ENCODE measurements at places on chromosomes 2 and 18.

DNA sequence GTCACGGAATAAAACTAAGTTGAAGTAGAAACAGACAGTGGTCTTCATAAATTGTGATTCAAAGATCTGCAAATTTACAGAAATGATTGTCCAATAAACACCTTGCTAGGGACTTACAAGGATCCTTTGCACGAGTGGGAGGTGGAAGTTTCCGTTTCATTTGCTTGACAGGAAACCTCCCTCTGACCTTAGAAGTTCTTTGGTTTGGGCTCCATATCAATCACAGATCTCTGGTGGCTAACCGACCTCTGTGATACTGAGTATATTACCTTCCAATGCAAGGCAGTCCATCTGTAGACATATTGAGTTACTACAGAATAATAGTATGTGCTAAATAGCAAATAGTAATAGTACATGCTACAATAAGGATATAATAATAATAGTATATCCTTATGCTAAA lies 33.7 kb upstream of the RNF152 start:
- no peak for DNase-seq

GRCh38 chr2:170505631-170506275 lies 209.4 kb upstream of the SP5 start:
- DNase-seq: no peak

- DNase-seq: peak; percentile 54
Observed at GRCh38 chr2:86274265-86274917, 63.0 kb downstream of the REEP1 start.

DNA sequence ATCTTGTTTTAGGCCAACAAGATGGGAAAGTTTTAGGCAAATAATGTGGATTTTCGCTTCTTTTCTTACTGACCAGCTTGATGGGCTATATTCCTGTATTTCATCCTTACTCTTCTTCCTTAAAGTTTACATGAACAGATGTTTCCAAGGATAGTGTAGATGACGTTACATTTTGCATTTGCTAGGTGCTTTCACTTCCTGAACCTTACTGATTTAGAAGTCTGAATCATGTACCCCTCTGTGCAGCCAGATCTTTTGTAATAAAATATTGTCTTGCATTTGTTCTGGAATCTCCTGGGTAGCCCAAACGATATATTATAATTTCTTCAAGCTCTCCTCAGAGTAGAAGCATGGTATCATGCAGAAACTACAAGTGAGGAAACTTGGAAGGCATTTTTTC lies 93.4 kb downstream of the CALCRL start:
- DNase-seq: no peak

- DNase-seq: no peak
Observed at GRCh38 chr2:41727711-41728110, 320.1 kb upstream of the PKDCC start.

GRCh38 chr2:109654326-109655050 lies 40.3 kb downstream of the SOWAHC start:
- DNase-seq: no peak

DNA sequence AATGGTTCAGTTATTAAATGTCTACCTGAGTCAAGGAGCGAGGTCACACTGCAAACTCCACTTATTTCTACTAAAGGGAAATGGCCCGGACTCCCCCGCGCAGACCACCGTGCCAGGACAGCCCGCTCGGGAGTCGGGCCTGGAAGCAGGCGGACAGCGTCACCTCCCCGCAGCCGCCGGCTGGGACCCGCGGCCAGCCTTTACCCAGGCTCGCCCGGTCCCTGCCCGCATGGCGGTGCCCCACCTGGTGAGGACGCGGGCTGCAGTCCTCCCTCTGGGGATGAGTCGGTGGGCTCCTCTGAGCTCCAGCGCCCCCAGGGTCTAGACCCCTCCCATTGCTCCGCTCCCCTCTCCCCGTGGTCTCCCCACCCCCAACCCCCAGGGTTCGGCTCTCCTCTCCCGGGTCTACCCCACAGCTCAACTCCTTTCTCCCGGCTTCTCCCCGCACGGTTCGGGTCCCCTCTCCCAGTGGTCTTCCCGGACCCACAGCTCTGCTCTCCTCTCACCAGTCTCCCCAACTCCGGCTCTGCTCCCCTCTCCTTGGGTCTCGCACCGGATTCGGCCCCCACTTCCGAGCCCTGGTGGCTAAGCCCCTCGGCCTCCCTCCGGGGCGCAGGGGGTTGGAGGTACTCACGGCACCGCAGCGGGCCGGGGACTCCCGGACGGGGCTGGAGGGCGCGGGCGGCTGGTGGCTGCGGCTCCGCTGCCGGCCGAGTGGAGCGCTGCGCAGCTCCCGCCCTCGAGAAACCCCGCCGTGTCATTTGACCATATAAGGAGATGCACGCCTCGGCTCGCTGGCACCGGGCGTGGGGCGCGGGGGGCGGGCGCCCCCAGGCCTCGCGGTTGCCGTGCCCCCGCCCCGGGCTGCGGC lies at the start of gene FHL2:
FHL2 (minus strand) TSS at position 716 of the 871 bp plus-strand sequence. CDS start 12,535 bp downstream, outside the sequence.
- peak; percentile 87 for DNase-seq

DNA sequence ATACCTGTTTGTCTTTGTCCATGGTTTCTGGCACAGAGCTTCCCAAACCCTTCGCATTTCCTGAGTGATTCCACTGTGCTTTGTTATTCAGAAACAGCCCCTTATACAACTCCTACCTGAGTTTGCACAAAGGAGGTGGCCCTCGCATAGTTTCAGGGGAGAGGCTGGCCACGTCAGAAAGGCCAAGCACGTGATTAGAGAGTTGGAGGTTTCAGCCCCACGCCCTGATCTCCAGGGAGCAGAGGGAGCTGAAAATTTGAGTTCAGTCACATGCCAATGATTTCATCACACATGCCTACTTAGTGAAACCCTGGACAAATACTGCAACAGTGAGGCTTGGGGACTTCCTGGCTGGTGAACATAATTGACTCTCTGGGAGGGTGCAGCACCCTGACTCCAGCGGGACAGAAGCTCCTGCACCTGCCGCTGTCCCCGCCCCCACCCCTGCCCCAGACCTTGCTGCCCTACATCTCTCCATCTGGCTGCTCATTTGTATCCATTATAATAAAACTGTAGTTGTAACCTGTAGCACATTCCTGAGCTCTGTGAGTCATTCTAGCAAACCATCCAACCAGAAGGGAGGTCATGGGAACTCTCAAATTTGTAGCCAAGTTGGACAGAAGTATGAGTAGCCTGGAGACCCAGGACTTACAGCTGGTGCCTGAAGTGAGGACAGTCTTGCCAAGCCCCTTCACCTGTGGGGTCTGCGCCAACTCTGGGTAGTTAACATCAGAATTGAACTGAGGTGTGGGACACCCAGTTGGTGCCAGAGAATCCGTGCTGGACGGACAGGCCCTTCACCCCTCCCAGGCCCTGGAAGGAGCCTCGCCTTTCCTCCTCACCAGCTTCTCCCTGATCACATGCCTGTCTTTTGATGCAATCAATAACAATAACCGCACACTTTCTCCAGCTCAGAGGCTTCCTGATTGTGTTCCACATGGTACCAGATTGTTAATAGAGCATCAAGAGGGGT lies 224.3 kb downstream of the ANAPC1 start:
- peak; percentile 84 for DNase-seq

GRCh38 chr2:152730591-152731333 lies 12.3 kb downstream of the ARL6IP6 start:
- no peak for DNase-seq

- DNase-seq: no peak
Observed at GRCh38 chr2:176763851-176764404, 448.7 kb upstream of the HNRNPA3 start.

DNA sequence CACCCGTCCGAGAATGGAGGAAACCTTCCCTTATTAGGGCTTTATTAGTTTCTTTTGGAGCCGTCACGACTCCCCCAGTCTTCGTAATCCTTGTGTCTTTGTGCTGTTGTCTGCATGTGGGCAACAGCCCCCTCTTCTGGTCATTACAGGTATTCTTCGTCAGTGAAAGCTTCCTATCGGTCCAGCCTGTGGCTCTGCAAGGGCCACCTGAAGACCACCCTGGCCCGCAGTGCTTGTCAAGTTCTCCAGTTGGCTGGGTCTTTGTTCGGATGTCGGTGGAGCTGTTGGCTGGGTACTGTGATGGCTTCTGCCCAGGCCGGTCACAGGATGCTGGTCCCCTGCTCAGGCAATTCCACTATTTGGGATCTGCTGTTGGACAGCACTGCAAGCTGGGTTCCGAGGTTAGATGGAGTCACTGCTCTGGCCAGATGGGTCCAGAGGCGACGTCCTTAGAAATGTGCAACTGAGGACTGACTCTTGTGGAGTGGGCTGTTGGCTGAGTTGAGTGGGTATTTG lies 19.2 kb downstream of the E2F6 start:
- peak; percentile 72 for DNase-seq

- DNase-seq: no peak
Observed at GRCh38 chr2:40543381-40543780, 91.5 kb upstream of the SLC8A1 start.

GRCh38 chr2:25699216-25699615 lies 25.8 kb upstream of the DTNB start:
- DNase-seq: no peak

GRCh38 chr2:220916931-220917330 lies 655.2 kb downstream of the EPHA4 start:
- DNase-seq: no peak

DNA sequence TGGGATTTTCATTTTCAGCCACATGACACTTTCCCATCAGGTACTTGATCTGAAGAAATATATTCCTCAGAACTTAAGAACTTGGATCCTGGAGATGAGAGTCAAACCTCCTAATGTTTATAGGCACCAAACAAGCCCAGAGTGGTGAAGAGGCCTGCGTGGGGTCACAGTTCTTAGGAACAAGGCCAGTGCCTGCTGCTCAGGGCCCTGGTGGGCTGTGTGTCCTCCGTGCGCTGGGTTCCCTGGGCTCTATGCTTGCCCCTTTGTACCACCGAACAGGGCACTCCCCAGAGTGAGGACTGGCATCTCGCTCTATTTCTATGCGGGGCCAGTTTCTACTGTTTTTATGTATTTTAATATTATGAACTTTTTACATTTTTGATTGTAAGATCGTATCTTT lies 76.0 kb upstream of the RBM44 start:
- no peak for DNase-seq

DNA sequence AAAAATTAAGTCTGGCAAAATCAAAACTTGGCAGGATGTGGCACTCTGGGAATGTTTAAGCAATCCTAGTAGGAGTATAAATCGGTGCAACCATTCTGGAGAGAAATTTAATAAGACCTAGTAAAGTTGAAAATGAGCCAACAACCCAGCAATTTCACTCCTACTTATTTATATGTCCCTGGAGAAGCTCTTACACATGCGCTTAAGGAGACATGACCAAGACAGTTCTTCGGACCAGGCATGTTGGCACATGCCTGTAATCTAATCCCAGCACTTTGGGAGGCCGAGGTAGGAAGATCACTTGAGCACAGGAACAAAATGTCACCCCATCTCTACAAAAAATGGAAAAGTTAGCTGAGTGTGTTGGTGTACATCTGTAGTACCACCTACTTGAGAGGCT lies 374.6 kb upstream of the LYPD1 start:
- no peak for DNase-seq

- DNase-seq: peak; percentile 18
Observed at GRCh38 chr2:63735931-63736330, 105.8 kb upstream of the UGP2 start.

GRCh38 chr2:119550856-119551255 lies 6.6 kb downstream of the CFAP221 start:
- no peak for DNase-seq

DNA sequence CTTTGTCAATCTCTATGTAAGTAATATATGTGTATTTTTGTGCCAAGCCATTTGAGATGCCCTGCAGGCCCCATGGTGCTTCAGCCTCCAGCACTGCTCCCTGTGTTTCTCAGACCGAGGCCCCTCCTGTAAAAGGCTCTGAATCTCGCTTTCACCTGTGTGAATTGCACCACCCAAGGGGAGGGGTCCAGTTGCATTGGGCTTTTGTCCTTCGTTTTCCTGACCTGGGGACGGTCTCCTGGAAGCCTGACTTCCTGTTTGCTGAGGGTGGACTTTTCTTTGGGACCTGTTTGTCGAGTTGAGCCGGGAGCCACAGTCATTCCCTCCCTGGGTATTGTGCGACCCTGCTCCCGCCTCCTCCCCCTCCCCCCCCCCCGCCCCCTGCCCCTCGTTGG lies 48.9 kb downstream of the AGAP1 start:
- DNase-seq: no peak

GRCh38 chr2:80737047-80737446 lies 432.5 kb upstream of the LRRTM1 start:
- DNase-seq: no peak

GRCh38 chr2:211114826-211115455 lies 558.5 kb downstream of the CPS1 start:
- DNase-seq: no peak

DNA sequence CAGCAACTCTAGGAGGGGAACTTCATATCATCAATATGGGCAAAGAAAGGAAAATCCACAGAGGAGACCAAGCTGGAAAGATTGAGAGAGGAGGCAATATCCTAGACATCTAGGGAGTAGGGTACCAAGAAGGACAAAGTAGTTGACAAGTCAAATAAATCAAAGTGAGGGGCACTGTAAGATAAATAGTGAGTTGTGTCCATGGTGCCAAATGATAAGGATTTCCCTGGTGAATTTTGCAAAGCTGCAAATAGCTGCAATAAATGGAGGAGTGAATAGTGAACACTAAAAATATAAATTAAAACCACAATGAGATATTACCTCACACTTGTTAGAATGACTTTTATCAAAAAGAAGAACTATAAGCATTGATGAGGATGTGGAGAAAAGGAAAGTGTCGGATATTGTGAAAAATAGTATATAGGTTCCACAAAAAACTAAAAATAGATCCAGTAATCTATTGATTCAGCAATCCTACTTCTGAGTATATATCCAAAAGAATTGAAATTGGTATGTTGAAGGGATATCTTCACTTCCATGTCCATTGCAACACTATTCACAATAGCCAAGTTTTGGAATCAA lies 258.2 kb upstream of the FN1 start:
- DNase-seq: no peak

- peak; percentile 24 for DNase-seq
Observed at GRCh38 chr18:12038082-12038638, 55.5 kb upstream of the ANKRD62 start.

DNA sequence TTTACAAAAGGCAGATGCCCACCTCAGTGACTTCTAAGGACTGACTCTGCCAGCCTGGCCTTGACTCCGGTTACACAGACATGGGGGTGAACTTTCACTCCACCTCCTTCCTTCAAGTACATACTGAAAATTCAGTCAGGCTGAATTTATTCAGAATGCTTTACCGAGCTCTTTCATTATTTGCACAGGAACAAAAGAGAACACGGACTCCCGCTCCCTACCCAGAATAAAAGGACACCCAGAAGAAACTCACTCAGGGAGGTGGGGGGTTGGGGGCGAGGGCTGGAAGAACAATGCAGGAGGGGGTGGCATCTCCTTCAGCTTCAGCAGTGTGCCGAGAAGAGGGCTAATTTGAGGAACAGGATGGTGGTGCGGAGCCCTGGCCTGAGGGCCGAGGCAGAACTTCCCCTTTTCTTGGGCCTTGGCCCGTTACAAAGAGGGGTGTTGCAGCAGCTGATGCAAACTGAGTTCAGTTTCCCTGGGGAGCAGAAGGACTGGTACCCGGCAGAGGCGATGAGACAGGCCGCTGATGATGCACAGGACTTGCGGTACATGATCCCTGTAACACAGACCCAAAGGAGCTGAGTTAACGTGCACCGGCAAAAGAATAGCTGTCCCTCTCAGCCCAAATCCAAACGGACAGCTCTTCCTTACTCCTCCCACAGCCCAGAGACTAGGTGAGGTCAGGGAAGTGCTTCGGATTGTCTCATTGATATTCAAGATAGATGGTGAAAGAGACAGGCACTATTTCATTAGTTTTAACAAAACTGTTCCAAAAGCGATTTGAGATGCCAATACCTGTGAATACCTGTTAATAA lies 24.1 kb downstream of the LYPD1 start:
- no peak for DNase-seq

Measured in fibroblast of skin of scalp (primary cell).